Activated B cell treated with CpG ODN at 0.5 μM for 24 hours (primary cell): ENCODE measurements at places on chromosomes 7 and 10. TPM values are rescaled to one million over a fixed set of nuclear protein-coding genes. Genes with fewer than 3 reads are reported as not detected.

The TWNK gene
- total RNA-seq: 19.2 and 20.5 TPM in 2 replicates

The NKX2-3 gene
- total RNA-seq: not detected in 2 replicates

The GALNT11 gene
- total RNA-seq: 9.0 and 10.8 TPM in 2 replicates

The FBXL13 gene
- 2.9 and 3.4 TPM in 2 replicates for total RNA-seq

The CCNY gene
- total RNA-seq: 68.5 and 69.2 TPM in 2 replicates

The CRPPA gene
- 0.91 and 1.5 TPM in 2 replicates for total RNA-seq

The STOX1 gene
- total RNA-seq: 0.10 and 0.16 TPM in 2 replicates

The GARIN1A gene
- total RNA-seq: 1.2 and 1.4 TPM in 2 replicates

The GRB10 gene
- not detected in 2 replicates for total RNA-seq

The DYDC1 gene
- not detected in 2 replicates for total RNA-seq
